Mucosa of descending colon (tissue), 3 donors: ENCODE measurements at places on chromosomes 3 and 15. TPM values are rescaled to one million over a fixed set of nuclear protein-coding genes. Genes with fewer than 3 reads are reported as not detected.

GRCh38 chr3:108281670-108282069 is 14.7 kb upstream of the HHLA2 start:
- no peak for DNase-seq

DNA sequence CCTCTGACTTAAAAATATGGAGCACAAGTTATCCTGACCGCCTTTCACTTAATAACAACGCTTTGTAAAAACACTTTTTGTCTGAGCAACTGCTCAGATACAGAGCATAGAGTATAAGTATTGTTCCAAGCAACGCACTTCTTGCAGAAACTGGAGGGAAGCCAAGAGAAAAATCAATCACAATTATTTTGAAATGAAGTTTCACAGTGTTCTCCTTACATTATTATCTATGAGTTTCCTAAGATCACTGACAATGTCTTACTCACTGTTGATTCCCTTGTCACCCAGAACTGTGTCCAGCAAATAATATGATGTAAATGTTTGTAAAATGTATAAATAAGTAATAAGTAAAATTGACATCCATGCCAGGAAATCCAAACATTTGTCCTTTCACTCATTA is 184.6 kb upstream of the GPR149 start:
- no peak for DNase-seq

DNA sequence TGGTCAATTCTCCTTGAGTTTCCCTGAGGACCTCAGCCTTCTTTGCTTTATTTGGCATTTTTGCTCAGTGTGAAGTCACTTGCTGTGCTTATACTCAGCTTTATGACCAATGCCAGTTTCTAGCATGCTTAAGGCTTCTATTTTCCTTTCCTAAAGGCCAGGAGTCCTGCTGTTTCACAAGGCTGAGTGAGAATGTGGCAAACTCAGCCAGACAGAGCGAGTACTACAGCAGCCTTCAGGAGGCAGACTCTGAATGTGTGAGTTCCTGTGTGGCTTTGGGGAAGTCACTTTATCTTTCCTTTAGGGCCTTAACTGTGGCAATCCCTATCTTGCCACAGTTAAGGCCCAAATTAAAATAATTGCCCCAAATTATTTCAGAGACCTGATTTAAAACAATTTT is 213.2 kb upstream of the MRPL3 start:
- no peak for DNase-seq

- no peak for DNase-seq
Observed at GRCh38 chr15:54387799-54388198, 409.6 kb downstream of the UNC13C start.

- no peak for DNase-seq
Observed at GRCh38 chr3:48989126-48989795, 780 bp upstream of the P4HTM start.

- DNase-seq = no peak
Observed at GRCh38 chr3:107806536-107806935, 283.8 kb downstream of the BBX start.

- DNase-seq = peak; percentile 75
Observed at GRCh38 chr15:80778964-80779657, at the start of gene CEMIP. CEMIP (plus strand) TSS chr15:80779370; CDS start chr15:80873880, 94,510 bp downstream.

DNA sequence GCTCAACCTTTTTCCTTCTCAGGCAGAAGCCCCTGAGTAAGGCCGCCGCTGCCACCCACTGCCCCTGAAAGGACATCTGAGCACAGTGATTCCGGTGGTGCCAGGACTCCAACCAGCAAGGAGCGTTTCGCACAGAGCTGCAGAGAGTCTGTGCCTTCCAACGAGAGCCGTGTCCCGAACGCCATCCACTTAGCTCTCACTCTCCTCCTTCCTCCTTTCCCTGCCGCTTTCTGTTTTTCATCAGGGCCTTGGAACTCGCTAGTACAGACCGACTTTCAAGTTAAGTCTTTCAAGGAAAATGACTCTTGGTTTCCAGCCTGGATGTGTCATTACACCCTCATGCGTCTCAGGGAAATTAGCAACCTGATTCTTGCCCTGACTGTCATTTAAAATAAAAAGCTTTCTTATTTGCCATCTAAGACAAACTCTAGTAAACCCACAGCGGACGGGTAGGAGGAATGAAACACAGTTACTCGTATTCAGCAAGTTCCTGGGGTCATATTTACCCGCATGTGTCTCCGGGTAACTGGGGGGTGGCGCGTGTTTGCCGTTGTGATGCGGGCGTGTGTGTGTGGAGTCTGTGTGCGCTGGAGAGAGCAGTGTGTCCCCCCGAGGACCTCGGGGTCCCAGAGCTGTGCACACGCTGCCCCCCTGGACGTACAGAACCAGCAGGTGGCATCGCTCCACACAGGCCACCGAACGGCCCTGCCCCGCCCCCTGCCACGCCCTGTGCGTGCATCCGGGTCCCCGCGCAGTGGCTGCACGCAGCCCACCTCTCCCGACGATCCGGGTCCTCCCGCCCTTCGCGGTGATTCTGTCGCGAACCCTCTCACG is 30.4 kb upstream of the ALDH1A3 start:
- peak; percentile 66 for DNase-seq

The SPRED1 gene
- total RNA-seq = 23.1 TPM

The SEC62 gene
- 166 TPM for total RNA-seq

The PPARG gene
- 173 TPM for total RNA-seq
